Mesothelial cell of epicardium (in vitro differentiated cells): ENCODE measurements at places on chromosomes 16 and 17.

GRCh38 chr17:72710202-72710601 lies 382.3 kb downstream of the SLC39A11 start:
- DNase-seq = no peak
- H3K4me1 ChIP-seq = peaks cover under 1% of the 10 kb centered on the region
- H3K36me3 ChIP-seq = peaks cover 4% of the 10 kb centered on the region

- no peak overlapping the region for H3K27ac ChIP-seq
- no peak overlapping the region for H3K4me3 ChIP-seq
- H3K36me3 ChIP-seq = no peaks in the 10 kb centered on the region
Observed at GRCh38 chr16:85151603-85152413, 39.5 kb upstream of the CIBAR2 start.

- peaks cover 16% of the 10 kb centered on the region for H3K27me3 ChIP-seq
- peaks cover 71% of the 10 kb centered on the region for H3K4me1 ChIP-seq
- H3K36me3 ChIP-seq = peaks cover 16% of the 10 kb centered on the region
- H3K4me3 ChIP-seq = peak overlapping the region; percentile 85
Observed at GRCh38 chr17:50200457-50201275, 765 bp downstream of the COL1A1 start.

- peaks cover 20% of the 10 kb centered on the region for H3K4me1 ChIP-seq
- no peaks in the 10 kb centered on the region for H3K36me3 ChIP-seq
- peak overlapping the region; percentile 79 for H3K4me3 ChIP-seq
- peaks cover 50% of the 10 kb centered on the region for H3K27me3 ChIP-seq
- DNase-seq = no peak
Observed at GRCh38 chr16:84367750-84368307, 509 bp upstream of the ATP2C2 start.

DNA sequence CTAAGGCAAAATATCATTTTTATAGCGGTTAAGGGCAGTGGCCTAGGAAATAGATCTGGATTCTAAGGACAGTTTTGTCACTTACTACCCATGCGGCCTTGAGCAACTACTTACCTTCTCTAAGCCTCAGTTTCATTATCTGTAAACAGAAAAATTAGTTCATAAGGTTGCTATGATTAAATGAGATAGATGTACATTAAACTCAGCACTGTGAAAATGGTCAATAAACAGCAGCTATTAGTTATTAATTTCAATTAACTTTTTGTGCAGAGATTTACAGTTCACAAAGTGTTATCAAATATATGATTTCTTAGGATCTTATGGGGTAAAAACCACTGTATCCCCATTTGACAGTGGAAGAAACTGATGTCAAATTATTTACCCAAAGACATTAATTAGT lies 135.5 kb upstream of the CORO6 start:
- H3K27ac ChIP-seq = no peak overlapping the region
- peaks cover 3% of the 10 kb centered on the region for H3K27me3 ChIP-seq
- no peak overlapping the region for H3K4me3 ChIP-seq
- H3K36me3 ChIP-seq = no peaks in the 10 kb centered on the region
- H3K4me1 ChIP-seq = peaks cover 12% of the 10 kb centered on the region
